ENCODE measurements at places on chromosomes 16 and 17.
A peak's percentile ranks its signal among the peaks of the same experiment; 100 is the strongest.

DNA sequence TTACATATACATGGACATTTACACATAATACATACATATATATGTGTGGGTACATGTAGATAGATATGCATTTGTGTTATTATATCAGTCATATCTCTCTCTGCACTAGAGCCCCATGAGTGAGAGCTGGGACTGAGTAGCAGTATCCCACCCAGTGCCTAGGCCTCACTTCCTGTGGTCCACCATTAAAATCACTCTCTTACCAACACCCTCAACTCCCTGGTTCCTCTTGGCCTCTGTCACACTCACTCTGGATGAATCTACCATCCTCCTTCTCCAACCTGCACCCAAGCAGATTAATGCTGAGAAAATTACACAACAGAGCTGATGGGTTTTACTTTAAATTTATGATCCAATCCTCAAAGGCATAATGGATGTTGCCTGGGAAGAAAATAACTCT, 4.9 kb upstream of the LYRM9 start:
- no peak for DNase-seq

DNA sequence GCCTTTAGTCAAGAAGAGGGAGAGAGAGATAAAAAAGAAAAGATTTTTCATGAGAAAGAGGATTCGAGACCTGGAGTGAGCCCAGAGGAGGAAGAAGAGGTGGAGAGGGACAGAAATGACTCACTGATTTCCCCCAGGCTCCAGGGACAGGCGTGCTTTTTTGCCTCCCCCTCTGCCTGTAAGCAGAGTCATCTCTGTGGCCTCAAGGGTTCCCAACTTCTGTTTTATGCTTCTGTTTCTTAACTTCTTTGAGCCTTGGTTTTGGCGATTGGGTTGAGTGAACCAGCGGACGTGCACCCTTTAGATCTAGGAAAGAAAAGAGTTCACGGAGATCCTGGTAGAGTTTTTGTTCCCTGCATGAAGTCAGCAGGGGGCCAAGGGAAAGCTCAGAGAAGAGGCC, 147.9 kb upstream of the NOL11 start:
- DNase-seq, result no peak

- no peak for DNase-seq
Measured at GRCh38 chr17:954431-955164, 25.0 kb downstream of the NXN start.

GRCh38 chr16:65117811-65118448, 3.9 kb downstream of the CDH11 start:
- no peak for DNase-seq

- no peak for DNase-seq
Measured at GRCh38 chr17:17324616-17325015, 21.4 kb downstream of the NT5M start.

DNA sequence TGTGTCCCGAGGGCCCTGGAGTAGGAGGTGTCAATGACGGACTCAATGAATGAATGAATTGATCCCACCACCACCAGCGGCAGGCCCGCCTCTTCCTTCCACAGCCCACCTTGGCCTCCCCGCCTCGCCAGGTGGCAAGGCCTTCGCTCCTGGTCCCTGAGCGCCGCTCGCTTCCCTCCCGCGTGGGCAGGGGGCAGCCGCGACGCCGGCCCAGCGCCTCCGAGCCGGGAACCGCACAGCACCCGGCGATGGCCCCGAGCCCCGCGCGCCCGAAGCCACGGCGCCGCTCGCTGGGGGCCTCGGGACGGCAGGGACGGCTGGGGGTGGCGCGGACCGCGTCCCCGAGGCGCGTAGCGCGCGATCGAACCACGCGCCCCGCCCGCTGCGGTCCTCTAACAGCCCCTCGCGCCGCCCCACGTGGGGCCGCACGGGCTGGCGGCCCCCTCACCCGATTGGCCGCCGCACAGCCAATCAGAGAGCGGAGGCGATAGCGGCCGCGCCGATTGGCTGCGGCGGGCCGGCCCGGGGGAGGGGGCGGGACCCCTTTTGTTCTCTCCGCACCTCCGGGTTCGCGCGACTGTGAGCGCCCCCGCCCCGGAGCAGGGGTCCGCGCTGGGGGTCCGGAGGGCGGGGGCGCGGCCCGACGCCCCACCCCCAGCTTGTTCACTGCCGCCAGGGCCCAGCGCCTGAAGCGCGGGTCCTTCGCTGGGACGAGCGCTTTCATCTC, 31.4 kb downstream of the ACTG1 start:
- peak; percentile 60 for DNase-seq

- DNase-seq, result no peak
Measured at GRCh38 chr17:76419576-76420260, 33.2 kb downstream of the UBE2O start.

DNA sequence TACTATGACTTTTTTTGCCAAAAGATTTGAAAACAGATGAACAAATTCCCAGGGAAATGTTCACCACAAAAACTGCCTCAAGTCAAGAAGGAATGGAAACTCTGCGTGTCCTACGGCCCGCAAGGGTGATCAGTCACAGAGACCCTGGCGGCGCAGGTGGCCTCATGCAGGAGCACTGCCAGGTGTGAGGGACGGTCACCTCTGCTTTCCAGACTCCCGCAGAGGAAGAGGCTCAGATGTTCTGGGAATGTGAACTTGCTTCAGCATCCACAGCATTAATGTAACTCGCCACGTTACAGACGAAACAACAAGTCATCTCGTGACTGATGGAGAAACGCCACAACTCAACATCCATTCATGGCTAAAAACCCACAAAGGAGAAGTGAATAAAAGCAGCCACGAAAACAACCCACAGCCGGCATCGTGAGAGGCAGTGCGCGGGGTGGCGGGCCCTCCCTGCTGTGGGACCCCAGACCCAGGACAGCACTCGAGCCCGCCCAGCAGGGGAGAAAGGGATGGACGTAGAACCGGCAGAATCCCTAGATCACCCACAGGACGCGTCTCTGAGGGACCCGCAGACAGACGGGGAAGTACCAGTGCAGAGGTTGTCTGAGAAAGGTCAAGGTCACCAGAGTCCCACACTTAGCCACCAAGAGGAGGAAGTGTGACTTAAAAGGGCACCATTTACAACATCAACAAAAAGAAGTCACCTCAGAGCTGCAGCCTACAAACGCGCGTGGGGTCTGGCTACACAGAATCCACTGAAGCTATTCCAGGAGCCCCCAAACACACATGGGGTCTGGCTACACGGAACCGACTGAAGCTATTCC, 76.9 kb upstream of the GNG13 start:
- no peak for DNase-seq

DNA sequence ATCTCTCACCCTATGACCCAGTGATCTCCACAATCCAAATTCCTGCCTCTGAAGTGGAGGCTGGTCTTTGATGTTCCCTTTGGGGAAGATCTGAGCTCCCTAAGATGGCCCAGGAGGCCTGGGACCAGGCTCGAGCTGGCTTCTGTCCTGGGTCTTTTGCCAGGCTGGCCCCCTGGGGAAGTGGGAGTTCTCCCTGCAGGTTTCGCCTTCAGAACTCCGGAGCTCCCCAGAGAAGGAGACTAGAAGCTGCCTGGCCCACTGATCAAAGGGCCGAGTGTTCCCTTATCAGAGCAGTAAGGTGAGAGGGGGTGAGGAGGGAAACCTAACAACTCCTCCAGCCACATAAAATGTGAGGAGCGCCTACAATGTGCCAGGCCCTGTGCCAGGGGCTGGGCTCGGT, 147.1 kb downstream of the IRF8 start:
- no peak for DNase-seq

All from right renal pelvis (tissue), 4 donors.